T-helper 2 cell (primary cell): ENCODE measurements at places on chromosomes 13 and 19.

DNA sequence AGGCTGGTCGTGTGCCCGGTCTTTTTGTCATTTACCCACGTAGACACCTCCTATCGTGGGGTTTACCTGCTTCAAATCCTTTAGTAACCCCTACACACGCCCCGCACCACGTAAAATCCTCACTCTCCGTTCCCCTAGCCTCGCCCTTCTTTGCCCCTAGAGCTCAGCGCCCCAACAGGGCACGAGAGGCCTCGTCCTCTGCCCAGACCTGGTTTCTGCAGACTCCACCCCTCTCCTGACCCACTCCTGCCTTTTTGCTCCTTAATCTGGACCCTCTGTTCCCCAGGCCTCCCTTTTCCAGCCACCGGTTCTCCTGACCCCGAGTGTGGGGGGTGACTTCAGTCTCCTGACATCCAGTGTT lies 412 bp downstream of the ZNF528 start:
- no peak for DNase-seq

DNA sequence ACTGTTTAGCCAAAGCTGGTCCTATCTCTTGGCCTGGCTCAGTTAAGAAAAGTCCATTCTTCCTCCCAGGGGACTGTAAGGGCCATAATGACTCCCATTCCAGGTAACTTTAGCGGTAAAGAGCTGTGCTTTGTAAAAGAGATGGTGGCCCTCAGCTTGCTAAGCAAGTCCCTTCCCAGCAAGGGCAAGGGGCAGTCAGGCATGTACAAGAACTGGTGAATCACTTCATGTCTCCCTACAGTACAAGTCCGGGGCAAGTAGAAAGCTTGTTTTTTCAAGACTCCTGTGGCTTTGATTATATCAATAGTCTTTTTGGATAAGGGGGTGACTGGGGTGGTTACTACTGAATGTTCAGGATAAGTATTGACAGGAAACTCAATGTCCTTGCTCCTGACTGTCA lies 88.9 kb downstream of the SLC25A15 start:
- DNase-seq: no peak

- no peak for DNase-seq
These were observed 17.7 kb upstream of the CSNK1G2 start for GRCh38 chr19:1923319-1923718.

GRCh38 chr19:46913852-46914430 lies 53.1 kb downstream of the ARHGAP35 start:
- no peak for DNase-seq

- no peak for DNase-seq
These were observed 99.9 kb upstream of the FAM216B start for GRCh38 chr13:42681326-42682100.

DNA sequence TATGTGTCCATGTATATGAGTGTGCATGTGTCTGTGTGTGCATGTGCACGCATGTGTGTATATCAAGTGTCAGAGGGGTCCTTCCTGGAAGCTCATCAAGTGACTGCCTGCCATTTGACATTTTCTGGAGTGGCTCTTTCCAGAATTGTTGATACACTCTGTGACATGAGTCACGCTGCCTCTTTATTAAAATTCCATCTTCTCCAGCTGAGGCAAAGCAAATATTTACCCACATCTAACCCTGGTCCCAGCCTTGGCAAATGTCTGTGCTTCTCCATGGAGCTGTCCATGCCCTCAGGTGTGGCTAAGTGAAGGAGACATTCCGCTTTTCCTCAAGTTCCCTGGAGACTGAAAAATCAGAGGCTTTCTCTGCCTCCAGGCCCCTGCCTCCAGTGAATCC lies 88.2 kb upstream of the MBNL2 start:
- no peak for DNase-seq

DNA sequence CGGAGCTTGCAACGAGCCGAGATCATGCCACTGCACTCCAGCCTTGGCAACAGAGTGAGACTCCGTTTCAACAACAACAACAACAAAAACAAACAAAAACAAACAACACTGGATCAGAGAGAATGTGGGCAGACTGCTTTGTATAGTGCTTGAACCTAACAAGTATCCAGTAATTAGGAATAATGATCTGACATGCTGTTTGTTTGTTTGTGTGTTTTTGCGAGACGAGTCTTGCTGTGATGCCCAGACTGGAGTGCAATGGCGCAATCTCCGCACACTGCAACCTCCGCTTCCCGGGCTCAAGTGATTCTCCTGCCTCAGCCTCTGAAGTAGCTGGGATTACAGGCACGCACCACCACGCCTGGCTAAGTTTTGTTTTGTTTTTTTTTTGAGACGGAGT lies 14.0 kb downstream of the SAE1 start:
- DNase-seq: no peak

DNA sequence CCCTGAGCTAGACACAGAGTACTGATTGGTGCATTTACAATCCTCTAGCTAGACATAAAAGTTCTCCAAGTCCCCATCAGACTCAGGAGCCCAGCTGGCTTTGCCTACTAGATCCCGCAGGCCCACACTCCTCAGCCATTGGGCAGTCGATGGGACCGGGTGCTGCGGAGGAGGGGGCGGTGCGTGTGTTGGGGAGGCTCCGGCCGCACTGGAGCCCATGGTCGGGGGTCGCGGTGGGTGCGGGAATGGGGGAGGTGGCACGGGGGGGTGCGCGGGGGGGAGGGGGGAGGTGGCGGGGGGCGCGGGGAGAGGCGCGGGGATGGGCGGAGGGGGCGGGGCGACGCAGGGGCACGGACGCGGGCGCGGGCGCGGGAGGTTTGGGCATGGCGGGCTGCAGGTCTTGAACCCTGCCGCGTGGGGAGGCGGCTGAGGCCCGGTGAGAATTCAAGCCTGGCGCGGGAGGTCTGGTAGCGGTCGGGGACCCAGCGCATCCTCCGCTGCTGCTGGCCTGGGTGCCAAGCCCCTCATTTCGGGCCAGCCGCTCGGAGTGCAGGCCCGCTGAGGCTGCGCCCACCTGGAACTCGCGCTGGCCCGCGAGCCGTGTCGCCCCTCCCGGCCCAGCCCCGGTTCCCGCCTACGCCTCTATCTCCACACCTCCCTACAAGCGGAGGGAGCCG lies 674.1 kb downstream of the SLITRK5 start:
- DNase-seq: no peak

DNA sequence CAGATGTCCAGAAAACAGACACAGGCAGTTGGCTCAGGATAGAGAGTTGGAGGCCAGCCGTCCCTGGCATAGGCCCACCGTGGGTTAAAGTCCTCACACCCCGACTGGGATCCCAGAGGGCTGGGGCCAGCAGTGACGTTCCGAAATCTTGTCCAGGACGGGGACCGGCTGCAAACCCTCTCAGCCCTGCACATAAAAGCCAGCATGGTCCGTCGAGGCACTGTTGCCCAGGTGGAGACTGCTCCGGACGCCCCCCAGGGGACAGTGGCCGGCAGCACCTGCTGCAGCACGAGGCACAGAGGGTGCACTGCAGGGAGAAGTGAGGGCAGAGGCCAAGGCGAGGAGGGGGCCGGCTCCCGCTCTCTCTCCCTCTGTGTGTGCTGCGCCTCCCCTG lies 4.3 kb upstream of the IFNL2 start:
- DNase-seq: no peak

DNA sequence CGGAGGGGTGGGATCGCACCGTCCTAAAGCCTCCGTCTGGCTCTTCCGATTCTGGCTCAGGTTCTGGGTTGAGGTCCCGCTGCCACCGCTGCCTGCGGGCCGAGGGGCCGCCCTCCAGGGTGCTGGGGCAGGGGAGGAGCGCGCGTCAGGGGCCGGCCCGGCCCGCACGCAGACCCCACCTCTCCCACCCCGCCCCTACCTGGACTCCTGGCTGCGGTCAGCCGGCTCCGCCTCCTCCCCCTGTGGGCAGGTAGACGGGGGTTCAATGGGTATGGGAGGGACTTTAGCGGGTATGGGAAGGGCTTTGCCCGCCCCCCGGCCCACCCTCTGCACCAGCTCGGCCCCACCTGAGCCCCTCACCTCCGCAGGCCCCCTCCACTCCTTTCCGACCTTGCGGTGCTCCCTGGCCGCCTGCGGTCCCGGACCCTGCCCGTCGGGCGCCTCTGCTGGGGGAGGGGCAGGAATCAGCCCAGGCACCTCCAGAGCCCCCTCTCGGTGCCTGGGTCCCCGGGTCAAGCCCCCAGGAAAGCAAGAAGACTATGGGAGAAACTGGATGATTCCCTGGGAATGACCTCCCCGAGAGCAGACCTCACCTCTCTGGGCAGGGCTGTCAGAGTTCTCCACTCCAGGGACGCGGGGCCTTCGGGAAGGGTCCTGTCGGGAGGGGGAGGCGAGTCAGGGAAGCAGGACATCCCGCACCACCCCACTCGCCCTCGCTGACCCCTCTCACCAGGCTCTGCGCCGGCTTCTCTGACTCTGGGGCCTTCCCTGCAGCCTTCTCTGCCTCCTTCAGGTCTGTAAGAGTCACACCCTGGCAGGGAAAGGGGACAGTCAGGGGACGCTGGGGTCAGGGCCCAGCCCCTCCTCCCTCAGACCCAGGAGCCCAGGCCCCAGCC lies 17.0 kb downstream of the EPS8L1 start:
- DNase-seq: no peak

- no peak for DNase-seq
These were observed 639.0 kb upstream of the KLF12 start for GRCh38 chr13:74773248-74773647.

DNA sequence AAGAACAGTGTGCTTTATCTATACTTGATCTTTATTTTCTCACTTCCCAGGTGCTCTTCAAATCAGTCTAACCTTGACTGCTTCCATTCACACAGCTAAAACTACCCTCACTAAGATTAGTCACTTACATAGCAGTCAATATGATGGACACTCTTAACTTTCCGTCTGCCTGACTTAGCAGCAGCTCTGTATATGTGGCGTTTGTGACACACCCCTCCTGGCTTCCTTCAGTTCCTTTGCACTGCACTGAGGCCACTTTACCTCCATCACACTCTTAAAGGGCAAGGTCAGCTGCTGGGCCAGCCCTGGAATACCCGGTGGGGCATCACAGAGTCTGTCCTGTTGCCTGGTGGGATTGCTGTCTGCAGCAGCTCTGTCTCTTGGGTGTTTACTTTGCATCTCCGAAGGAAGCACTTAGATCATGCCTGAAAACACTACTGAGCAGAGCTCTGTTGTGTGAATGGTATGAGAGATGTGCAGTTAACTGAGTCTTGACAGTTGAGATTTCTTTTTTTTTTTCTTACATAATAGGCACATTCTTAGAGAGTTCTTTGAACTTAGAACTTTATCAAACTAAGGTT lies 35.6 kb upstream of the IL17D start:
- DNase-seq: no peak

GRCh38 chr13:22423261-22423660 lies 752.4 kb downstream of the FGF9 start:
- DNase-seq: no peak

DNA sequence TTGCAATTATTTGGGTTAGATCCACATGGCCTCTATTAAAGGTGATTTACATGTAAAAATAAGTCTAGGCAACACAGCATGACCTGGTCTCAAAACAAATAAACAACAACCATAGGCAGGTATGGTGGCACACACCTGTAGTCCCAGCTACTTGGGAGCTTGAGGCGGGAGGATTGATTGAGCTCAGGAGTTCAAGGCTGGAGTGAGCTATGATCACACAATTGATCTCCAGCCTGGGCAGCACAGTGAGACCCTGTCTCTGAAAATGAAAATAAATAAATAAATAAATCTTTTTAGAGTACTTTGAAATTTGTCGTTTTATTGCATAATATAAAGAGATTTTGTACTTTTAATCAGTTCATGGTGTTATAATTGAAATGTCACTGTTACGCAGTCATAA lies 93.3 kb downstream of the PAN3 start:
- no peak for DNase-seq

DNA sequence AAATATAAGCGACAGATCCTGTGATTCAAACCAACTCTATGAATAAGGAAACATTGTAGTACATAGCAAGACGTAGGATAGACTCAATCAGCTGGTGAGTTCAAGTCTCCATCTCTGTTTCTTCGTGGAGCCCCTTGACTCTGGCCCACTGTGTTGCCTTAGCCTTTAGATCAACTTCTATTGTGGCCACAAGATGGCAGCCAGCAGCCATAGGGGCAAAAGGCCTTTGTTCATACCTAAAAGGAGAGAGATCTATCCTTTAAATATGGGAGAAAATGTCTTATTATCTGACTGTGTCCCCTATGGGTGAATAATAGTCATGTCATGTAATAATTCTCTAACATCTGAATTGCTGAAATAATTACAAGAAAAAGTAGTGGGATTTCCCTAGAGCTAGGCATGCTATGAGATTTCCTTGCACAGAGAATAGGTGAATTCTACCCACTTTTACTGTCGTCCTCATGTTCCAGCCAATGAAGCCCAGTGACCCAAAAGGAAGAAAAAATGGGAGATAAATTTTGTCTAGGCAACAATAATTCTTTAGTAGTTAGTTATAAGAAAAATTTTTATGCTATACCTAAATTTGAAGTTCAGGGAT lies 129.4 kb downstream of the PCDH20 start:
- DNase-seq: no peak

- no peak for DNase-seq
These were observed 101.9 kb upstream of the AKAP11 start for GRCh38 chr13:42170029-42170428.

- no peak for DNase-seq
These were observed 56.0 kb downstream of the ZNF536 start for GRCh38 chr19:30428092-30428680.

DNA sequence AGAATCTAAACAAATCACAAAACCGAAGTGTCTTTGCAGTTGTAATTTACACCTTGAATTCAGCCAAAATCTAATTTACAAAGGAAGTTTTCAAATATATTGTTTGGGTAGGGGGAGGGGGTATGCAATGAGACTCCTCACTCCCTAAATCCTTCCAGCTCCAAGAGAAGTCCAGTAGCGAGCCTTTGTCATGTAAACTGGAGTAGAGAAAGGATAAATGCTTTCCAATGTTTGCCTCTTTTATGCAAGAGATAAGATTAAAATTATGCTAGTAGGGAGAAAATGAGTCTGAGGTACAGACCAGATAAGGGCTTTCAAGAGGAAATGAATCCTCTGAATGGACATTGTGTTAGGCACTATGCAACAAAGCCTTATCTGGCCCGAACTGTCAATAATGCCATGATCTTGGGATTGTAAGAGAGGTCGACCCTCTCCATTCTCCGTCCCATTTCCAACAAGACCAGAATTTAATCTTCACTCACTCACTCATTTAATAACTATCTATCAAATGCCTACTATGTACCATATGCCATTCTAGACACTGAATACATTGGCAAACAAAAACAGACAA lies 199.2 kb downstream of the LACC1 start:
- no peak for DNase-seq

- no peak for DNase-seq
These were observed 190.3 kb downstream of the KCNRG start for GRCh38 chr13:50205581-50205980.

GRCh38 chr19:42140125-42140754 lies 8.0 kb upstream of the POU2F2 start:
- no peak for DNase-seq

- no peak for DNase-seq
These were observed 2.9 kb downstream of the C13orf46 start for GRCh38 chr13:113970810-113971470.

DNA sequence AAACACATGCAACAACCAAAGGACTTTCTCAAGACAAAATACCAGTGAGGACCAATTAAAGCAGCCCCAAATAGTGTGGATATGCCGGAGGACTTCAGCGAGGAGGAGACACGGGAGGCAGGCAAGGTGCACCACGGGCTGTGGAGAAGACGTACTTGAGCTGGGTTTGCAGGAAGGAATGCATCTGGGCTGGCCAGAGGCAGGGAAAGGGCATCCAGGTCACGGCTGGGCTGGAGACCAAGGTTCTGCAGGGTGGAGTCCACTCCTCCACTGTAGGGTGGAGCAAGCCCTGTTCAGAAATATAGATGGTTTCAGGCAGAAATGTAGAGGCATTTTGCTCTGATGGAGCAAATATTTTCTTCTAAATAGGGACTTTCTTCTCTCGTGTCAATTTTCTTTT lies 36.6 kb upstream of the MEDAG start:
- DNase-seq: no peak

- no peak for DNase-seq
These were observed 2.5 kb downstream of the NAPA start for GRCh38 chr19:47512183-47512947.
